Kidney (tissue), 22 donors: ENCODE measurements at places on chromosomes 12 and 14. TPM values are rescaled to one million over a fixed set of nuclear protein-coding genes. Genes with fewer than 3 reads are reported as not detected.
A peak's percentile ranks its signal among the peaks of the same experiment; 100 is the strongest.

Gene BIN2
- total RNA-seq = 15.6 TPM

Gene IL22
- total RNA-seq = not detected

Gene STXBP6
- 3.9 TPM for total RNA-seq

GRCh38 chr12:55708695-55709233, 1.1 kb upstream of the ITGA7 start:
- no peaks in the 10 kb centered on the region for H3K27me3 ChIP-seq
- peak; percentile 67 for DNase-seq
- no peaks in the 10 kb centered on the region for H3K36me3 ChIP-seq
- no peak overlapping the region for H3K4me3 ChIP-seq
- H3K27ac ChIP-seq = no peak overlapping the region
- peaks cover 5% of the 10 kb centered on the region for H3K4me1 ChIP-seq

- no peaks in the 10 kb centered on the region for H3K36me3 ChIP-seq
- H3K4me1 ChIP-seq = no peaks in the 10 kb centered on the region
- DNase-seq = no peak
- H3K27ac ChIP-seq = no peak overlapping the region
Measured at GRCh38 chr14:43877351-43877960, 629.6 kb downstream of the FSCB start.

DNA sequence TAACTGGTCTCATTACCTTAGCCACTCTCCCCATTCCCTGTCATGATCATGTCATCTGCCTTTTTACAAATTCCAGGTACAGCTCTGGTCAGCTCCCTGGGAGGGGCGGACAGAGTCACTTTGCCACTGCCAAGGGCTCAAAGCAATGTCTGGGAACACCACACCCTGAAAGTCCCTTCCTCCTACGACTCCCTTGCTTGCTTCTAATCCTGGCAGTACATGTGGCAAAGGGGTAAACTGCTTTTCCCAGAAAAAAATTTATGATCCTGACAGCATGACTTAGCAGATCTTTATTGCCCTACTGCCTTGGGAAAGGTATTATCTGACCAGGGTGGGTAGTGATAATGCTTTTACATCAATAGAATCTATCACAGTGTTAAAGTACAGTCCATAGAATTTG, 376.0 kb upstream of the PDE3A start:
- no peaks in the 10 kb centered on the region for H3K27me3 ChIP-seq
- H3K4me1 ChIP-seq = no peaks in the 10 kb centered on the region
- H3K27ac ChIP-seq = no peak overlapping the region
- no peak for DNase-seq
- no peaks in the 10 kb centered on the region for H3K36me3 ChIP-seq

DNA sequence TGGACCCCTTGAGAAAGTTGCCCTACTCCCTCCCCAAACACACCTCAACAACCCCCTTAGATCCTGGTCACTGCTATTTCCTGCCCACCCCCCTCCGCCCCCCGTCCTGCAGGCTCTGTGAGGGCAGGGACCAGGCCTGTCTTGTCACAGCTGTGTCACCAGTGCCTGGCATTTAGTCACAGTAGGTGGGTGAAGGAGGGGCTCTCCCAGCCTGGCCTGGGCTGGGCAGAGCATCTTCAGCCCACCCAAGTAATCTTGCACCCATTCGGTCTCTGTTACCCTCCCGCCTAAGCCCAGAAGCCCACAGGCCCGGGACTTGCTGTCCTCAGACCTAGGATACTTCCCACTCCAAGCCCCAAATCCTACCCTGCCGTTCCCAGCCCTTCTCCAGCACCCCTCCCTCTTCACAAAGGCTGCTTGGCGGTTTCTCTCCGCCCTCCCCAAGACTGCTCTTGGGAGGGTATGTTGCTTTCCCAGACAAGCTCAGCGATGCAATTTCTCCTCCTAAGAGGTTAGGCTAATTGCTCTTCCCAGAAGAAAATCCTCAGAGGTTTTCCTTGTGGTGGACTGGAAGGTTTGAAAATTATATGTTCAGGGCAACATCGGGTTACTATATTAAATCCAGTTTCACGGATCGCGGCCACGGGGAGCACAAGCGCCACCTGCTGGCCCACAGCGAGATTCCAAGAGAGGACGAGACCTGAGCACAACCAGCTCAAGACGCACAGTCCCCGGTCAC, 50.8 kb upstream of the ZFP36L1 start:
- H3K4me1 ChIP-seq = no peaks in the 10 kb centered on the region
- no peaks in the 10 kb centered on the region for H3K36me3 ChIP-seq
- peak overlapping the region; percentile 66 for H3K4me3 ChIP-seq
- no peaks in the 10 kb centered on the region for H3K27me3 ChIP-seq
- peak; percentile 89 for DNase-seq
- H3K27ac ChIP-seq = no peak overlapping the region

- no peak for DNase-seq
- H3K27me3 ChIP-seq = peaks cover 18% of the 10 kb centered on the region
- peaks cover 19% of the 10 kb centered on the region for H3K4me1 ChIP-seq
Measured at GRCh38 chr12:49338830-49339463, 2.0 kb upstream of the C1QL4 start.

GRCh38 chr12:104422441-104422840, 34.3 kb upstream of the CHST11 start:
- H3K36me3 ChIP-seq = no peaks in the 10 kb centered on the region
- H3K4me1 ChIP-seq = no peaks in the 10 kb centered on the region
- H3K4me3 ChIP-seq = no peak overlapping the region
- no peak for DNase-seq
- H3K27me3 ChIP-seq = no peaks in the 10 kb centered on the region
- H3K27ac ChIP-seq = no peak overlapping the region

DNA sequence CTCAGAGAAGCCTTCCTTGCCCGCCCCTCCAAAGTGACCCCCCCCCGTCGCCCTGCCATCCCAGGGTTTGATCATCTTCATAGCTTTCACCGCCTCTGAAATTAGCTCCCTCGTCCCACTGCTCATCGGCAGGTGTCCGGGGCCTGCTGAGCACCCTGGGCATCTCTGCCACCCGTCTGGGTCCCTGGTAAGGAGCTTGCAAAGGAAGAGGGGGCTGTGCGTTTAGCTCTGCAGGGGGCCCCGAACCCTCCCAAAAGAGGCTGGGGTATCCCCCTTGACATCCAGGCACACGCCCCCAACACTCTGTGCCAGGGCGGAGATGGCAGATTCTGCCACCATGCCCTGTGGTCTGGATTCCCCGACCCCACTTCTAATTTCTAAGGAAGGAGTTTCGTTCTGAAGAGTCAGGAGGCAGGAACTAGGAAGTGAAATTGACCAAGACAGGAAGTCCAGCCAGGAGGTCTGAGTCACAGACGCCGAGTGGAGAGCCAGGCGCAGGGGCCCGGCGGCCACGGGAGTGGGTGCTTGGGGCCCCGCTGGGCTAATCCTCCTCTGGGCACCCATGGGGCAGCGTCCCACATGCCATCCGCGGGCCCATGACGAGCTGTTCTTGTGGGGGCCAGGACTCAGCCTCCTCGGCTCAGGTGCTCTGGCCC, 95.7 kb downstream of the RFLNA start:
- no peaks in the 10 kb centered on the region for H3K27me3 ChIP-seq
- H3K4me1 ChIP-seq = peaks cover 56% of the 10 kb centered on the region
- peaks cover 6% of the 10 kb centered on the region for H3K36me3 ChIP-seq
- no peak for DNase-seq
- no peak overlapping the region for H3K4me3 ChIP-seq

GRCh38 chr14:38090506-38090905, 117.2 kb upstream of the SSTR1 start:
- no peak for DNase-seq
- H3K4me1 ChIP-seq = no peaks in the 10 kb centered on the region
- H3K4me3 ChIP-seq = no peak overlapping the region
- no peaks in the 10 kb centered on the region for H3K27me3 ChIP-seq

GRCh38 chr12:116302166-116303058, 24.9 kb upstream of the MED13L start:
- no peaks in the 10 kb centered on the region for H3K27me3 ChIP-seq
- H3K27ac ChIP-seq = no peak overlapping the region
- no peak for DNase-seq
- no peaks in the 10 kb centered on the region for H3K36me3 ChIP-seq
- no peaks in the 10 kb centered on the region for H3K4me1 ChIP-seq

DNA sequence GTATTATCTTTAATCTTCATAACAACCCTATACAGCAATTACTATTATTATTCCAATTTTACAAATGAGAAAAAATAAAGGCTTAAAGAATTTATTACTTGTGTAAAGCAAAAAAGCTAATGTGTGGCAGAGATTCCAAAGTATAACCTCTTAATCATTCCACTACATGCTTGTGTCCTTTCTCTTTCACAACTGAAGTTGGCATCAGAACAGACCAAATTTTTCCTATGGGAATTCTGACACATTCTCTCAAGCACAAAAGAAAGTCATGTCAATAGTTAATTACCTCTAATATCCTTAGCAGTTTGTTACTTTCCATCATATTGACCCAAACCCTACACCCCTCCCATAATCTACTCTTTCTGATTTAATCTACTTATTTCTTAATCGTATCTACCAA, 86.7 kb downstream of the BCL2L14 start:
- H3K36me3 ChIP-seq = peaks cover 24% of the 10 kb centered on the region
- DNase-seq = no peak
- no peaks in the 10 kb centered on the region for H3K4me1 ChIP-seq
- H3K4me3 ChIP-seq = no peak overlapping the region
- no peak overlapping the region for H3K27ac ChIP-seq
- no peaks in the 10 kb centered on the region for H3K27me3 ChIP-seq

DNA sequence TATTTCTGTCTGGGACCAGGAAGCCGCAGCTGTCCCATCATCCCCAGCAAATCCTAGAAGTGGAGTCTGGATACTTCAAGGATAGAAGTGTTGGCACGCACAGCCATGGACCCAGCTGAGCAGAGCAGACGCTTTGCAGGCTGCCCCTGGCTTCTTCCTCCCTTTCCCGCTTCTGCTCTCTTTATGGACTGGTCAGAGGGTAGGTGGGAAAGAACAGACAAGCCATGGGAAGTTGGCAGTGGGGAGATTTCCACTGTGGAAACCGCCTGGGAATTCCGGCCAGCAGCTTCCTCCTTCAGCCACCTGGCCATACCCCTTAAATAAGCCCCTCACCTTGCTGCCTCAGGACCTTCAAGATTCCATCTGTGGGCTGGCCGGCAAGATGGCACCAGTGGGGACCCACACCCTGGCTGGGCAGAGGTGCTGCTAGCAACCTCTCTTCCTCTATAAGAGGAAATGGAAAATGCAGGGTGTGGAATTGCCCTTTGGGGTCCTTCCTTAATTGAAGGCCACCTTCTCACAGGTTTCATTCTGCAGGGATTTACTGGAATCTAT, 20.6 kb downstream of the OTUB2 start:
- H3K27me3 ChIP-seq = no peaks in the 10 kb centered on the region
- no peak overlapping the region for H3K27ac ChIP-seq
- peaks cover 5% of the 10 kb centered on the region for H3K4me1 ChIP-seq
- H3K36me3 ChIP-seq = peaks cover 47% of the 10 kb centered on the region
- DNase-seq = peak; percentile 21
- no peak overlapping the region for H3K4me3 ChIP-seq

- no peaks in the 10 kb centered on the region for H3K36me3 ChIP-seq
- DNase-seq = no peak
- H3K4me1 ChIP-seq = no peaks in the 10 kb centered on the region
- no peak overlapping the region for H3K27ac ChIP-seq
- no peak overlapping the region for H3K4me3 ChIP-seq
Measured at GRCh38 chr12:32049956-32050355, 56.7 kb upstream of the BICD1 start.

DNA sequence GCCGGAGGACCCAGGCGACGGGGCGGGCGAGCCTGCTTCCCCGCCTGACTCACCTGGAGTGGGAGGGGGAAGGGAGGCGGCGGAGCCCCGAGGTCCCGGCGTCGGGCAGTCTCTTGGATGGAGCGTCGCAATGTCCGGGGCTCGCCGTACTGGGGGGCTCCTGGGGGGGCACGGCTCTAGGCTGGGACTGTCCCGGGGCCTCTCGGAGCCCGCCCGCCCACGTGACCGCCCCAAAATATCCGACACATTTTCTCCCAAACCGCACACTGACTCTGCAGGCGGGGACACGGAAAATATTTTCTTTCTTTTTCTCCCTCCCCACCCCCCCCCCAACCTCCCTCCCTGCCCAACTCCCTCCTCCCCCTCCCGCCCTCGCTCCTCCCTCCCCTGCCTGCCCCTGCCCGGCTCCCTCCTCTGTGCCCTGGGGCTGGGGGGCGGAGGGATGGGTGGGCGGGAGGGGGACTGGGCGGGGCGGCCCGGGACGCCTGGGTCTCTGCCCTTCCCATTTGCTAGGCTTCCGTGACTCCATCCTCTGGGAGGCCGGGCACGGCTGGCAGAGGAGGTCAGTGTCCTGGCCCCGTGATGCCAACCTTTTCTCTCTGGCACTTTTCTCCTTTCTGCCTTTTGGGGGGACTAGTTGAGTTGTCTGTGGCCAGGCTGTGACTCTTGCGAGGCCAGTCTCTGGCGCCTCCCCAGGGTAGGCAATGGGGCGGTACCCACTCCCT, at the start of gene RARG:
Gene RARG (minus strand): TSS at position 289 of the 725 bp plus-strand sequence. CDS start 4,664 bp downstream, outside the sequence.
- no peaks in the 10 kb centered on the region for H3K27me3 ChIP-seq
- H3K36me3 ChIP-seq = no peaks in the 10 kb centered on the region
- H3K4me3 ChIP-seq = peak within 1 kb of the TSS; percentile 59
- DNase-seq = peak; percentile 81
- peak within 1 kb of the TSS; percentile 92 for H3K27ac ChIP-seq

DNA sequence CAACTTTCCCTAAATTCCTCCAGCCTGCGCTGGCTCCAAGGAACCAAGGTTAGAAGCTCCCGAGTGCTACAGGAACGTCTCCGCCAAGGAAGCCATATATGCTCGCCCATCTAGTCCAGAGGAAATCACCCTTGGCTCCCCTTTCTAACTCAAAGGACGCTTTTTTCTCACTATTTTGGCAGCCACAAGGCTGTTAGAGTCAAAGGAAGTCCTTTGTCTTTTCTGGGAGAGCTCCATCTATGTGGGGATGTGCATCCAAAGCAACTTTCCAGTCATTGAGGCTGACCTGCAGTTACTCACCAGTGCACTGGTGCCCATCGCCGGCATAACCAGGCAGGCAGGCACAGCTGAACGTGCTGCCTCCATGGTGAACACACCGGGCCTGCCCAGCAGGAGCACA, 37.6 kb downstream of the RTRAF start:
- H3K27me3 ChIP-seq = no peaks in the 10 kb centered on the region
- H3K4me1 ChIP-seq = no peaks in the 10 kb centered on the region
- H3K4me3 ChIP-seq = no peak overlapping the region
- no peak overlapping the region for H3K27ac ChIP-seq

GRCh38 chr14:70663707-70664179, 22.0 kb downstream of the TTC9 start:
- H3K36me3 ChIP-seq = no peaks in the 10 kb centered on the region
- H3K4me1 ChIP-seq = no peaks in the 10 kb centered on the region
- no peak overlapping the region for H3K4me3 ChIP-seq

- no peaks in the 10 kb centered on the region for H3K36me3 ChIP-seq
- no peak overlapping the region for H3K27ac ChIP-seq
- H3K27me3 ChIP-seq = no peaks in the 10 kb centered on the region
- H3K4me3 ChIP-seq = no peak overlapping the region
Measured at GRCh38 chr12:67141296-67142018, 127.7 kb upstream of the CAND1 start.
